ENCODE measurements at places on chromosomes 2 and 18.

DNA sequence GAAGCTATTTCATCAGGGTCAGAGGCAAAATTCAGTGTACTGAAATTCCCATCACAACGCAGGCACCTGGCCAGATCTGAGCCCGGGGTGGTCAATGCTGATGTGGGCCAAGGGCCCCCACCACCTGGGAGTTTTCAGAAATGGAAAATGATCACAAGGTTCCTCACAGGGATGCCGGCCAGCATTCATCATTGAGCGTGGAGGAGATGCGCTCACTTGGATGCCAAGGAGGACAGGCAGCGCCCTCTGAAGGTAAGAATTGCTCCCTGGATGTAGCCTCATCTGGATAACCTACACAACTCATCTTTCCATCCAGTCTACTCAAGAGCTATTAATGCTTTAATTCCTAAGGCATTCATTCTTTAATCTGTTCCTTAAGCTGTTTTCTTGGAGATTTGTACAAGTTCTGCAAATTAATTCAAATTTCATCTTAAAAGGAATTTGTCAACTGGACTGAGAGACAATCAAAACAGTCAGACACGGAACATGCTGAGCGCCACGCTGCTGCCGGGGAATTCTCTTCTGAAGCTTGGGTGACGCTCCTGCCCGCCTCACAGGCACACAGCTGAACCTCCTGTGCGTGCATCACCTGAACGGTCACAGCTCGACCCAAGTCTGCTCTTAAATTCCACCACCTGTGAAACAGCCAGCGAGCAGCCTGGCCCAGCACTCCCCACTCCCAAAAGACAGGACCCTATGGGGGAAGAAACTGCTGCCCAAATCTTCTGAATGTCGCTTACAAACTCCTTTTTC lies 206.7 kb downstream of the HDAC4 start:
- no peak for DNase-seq

GRCh38 chr2:18200771-18201170 lies 322.3 kb downstream of the KCNS3 start:
- DNase-seq: no peak

DNA sequence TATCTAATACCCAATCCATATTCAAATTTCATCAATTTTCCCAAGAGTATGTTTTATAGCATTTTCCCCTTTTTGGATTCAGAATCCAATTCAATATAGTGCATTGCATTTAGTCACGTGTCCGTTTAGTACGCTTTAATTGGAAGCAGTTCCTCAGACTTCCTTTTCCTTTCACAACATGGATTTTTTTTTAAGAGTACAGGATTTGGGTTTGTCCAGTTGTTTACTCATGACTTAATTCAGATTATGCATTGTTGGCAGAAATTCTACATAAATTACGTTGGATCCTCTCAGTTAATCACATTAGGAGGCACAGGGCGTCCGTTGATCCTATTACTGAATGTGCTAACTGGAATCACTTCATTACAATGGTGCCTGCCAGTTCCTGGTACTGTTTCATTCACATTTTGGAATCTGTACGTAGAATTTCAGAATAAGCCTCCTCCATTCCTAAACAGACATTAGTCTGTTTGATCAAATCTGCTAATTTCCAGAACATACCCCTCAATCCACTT lies 70.0 kb upstream of the ATIC start:
- DNase-seq: no peak

DNA sequence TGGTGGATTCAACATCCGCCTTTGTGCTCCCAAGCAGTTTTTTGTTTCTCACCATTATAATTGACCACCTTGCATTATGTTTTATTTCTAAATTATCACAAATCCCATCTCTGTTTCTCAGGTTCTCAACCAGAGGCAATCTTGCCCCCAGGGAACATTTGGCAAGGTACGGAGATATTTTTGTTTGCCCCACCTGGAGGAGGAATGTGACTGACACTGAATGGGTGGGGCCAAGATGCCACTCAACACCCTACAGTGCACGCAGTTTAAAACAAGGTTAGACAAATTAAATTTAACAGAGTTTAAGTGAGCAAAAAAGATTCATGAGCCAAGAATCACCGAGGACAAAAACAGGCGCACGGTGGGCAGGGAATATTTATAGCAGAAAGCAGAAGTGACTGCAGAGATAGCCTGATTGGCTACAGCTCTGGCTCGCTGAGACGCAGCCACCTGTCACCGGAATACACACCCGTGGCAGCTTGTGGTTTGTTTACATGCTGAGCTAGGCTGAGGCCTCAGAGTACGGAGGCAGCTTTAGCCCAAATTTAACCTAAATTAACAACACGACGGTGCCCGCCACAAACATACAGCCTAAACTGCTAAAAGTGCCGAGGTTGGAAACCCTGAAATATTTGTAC lies 150.0 kb upstream of the ALKAL2 start:
- no peak for DNase-seq

DNA sequence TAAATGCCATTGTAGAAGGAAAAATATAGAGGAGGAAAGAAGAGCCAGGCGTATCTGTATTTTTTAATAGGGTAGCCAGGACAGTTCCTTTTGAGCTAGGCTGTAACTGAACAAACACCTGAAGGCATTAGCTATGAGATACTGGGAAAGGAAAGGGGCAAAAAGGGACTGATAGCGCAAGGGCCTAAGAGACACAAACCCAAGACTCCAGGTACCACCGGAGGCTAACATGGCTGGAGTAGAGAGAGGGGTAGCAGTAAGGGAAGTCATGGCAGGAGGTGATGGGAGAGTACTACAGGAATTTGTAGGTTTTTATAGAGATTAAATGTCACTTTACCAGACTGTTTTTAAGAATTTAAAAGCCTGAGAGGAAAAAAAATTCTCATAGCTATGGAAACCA lies 20.7 kb downstream of the PNO1 start:
- no peak for DNase-seq

DNA sequence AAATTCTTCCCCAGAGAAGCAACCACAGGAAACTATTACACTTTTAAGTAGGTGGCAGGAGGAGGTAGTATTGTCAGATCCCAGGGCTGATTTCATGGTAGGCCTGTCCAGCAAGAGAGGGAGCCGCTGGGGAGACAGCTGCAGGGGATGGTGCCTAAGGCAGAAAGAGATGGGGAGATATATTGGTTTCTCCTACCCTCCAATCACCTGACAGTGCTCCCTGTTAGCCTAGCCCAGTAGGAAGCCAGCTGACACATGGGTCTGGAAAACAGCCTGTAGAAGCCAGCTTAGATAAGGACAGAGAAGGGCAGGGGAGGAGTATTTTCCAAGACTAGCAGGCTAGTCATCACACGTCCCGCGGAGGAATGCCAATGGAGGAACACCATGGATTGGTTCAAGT lies 8.2 kb upstream of the SPOPL start:
- no peak for DNase-seq

DNA sequence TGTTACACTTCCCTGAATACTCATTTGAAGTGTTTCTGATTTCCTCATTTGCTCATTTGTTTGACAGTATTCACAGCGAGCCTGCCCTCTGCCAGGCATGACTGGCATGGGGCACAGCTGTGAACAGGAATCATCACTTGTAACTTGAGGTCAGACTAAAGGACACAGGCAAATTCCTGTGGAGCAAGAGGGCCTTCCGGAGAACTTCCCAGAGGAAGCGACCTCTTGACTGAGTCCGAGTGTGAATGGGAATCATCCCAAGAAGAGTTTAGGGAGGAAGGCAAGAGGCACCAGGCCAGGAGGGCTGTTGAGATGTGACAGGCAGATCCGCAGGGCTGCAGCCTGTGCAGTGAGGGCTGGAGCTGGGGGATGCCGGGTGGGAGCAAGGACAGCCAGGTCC lies 45.4 kb downstream of the LIMS1 start:
- no peak for DNase-seq

DNA sequence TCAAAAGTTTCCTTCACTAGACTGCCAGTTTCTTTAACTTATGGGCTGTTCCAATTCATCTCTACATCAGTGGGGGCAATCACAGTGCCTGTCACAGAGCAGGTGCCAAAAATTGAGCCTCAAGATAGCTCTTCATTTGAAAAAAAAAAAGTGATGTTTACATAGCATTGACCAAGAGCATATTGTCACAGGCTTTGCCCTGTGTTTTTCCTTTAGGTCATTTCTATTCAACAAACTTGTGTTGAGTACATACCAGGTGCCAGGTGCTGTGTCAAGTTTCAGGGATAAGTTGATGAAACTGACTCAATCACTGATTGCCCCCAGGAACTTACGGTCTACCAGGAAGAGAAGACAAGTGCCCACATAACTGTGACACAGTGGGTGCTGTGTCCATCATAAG lies 22.2 kb upstream of the NT5C1B start:
- no peak for DNase-seq

DNA sequence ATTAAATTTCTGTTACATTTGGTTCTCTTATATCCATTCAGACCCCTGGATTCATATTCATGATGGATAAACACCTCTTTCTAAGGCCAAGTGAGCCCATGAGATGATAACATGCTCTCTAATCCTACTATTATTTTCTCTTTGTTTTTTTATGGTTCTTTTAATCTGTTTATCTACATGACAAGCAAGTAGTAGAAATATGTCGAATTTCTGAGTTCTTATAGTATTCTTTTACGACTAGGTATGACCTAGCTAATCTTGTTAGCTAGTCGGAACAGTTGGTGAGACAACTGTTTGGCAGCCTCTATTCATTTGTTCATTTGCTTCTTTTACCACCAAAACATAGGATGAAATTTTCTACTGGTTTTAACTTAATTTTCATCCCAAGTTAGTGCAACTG lies 98.1 kb upstream of the SCG2 start:
- no peak for DNase-seq

DNA sequence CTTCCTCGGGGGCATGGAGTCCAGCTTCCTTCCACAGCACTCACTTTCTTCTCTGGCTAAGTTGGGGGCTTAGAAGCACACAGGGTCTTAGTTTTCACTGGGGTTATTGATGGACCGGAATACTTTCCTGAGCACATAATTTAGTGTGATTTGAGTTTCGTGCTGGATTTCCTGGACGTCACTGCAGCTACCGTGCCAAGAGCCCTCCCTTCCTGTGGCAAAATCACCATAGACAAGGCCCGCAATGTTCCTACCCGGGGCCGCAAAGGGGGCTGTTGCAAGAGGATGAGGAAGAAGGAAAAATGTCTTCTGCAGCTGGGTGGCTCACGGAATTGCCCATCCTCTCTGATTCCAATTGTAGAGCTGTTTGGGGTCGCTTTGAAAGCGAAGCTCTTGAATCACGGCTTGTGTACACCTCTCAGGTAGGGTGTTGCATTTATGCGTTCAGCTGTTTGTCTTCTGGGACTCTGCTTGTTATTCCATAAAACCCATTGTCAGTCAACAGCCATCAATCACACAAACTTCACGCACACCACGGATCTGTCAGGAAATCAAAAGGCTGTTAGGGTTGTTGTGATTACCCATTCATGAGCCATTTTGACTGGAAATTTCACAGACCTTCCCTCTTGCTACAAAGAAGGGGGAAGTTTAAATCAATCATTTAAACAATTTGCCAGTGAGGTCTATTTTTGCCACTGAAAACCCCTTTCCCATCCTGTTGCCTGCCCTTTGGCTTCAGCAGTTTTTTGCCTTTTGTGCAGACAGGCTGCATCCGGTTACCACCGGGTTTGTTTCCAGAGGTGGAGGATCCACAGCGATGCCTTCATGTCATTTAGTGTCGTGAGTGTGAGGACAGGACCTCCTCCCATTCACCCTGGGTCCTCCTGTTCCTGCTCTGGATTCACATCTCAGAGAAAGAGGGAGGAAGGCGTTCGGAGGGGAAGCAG lies 36.0 kb downstream of the SMIM21 start:
- DNase-seq: no peak

GRCh38 chr2:176165370-176166050 lies 8.4 kb downstream of the HOXD3 start:
- no peak for DNase-seq

DNA sequence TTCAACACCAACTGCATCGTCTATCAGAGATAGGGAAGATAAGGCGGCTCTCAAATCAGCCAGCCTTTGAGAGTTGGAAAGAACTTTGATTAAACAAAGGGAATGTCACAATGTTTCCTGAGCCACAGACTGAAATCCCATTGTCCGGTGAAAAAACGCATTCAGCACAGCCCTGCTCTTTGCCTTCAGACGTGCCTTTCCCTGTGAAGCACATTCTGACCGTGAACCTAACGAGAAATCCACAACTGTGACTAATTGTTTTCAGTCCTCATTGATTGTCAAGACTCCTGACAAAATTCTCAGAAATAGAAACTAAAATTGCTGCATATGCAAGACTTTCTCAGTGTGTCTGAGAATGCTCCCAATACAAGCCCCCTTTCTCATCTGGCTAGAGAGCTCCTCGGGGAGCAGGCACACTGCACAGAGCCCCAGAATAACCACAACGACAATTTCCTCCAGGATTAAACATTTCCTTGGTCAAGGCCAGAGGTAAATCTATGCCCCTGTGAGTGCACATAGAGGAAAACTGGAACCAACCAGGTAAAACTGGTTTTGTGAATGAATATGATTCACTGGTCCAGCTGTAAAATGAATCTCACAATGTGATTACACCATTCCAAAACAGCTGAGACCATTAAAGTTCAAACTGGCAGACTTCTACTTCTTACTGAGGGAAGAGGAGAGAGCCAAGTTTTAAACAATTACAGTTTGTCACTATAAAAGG lies 561.9 kb upstream of the ID2 start:
- no peak for DNase-seq

DNA sequence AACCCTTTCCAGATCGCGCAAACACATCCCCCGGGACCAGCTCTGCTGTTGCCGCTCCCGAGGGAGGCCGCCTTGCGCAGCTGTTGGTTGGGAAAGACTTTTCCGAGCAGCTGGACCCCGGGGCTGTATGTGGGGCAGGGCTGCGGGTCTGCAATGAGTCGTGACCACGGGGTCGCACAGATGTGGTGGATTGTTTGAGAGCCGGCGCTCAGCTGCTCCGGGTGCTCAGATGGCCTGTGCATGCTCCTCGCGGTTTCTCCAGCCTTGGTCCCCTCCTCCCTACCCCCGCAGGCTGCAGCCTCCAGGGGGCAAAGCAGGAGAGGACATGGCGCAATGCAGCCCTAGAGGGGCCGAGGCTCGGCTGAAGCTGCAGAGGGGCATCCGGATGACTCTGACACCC lies 105.2 kb upstream of the OTOS start:
- no peak for DNase-seq

DNA sequence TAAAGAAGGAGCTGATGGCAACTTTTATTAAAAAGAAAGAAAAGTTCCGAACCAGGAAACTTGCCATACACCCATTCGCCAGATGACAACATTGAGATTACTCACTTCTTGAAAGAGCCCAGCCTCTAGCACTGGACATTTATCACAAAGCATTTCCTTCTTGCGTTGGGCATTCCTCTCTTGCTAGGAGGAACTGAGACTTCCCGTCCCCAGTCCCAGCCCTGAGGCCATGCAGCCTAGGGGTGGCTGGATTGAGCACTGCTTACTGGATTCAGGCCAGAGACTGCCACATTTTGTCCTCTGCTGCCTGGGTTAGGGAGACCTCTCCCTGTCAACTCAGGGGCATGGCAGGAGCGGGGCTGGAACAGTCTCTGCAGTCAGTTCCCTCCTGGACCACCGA lies 80.1 kb downstream of the SDC1 start:
- no peak for DNase-seq

GRCh38 chr2:214902286-214902685 lies 92.8 kb upstream of the BARD1 start:
- DNase-seq: no peak

GRCh38 chr2:217026161-217026560 lies 166.3 kb upstream of the TNP1 start:
- DNase-seq: no peak
